Hematopoietic multipotent progenitor cell treated with erythropoietin and hydrocortisone succinate and interleukin-3 and kit ligand, for 17 days (in vitro differentiated cells): ENCODE measurements at places on chromosomes 7 and 10.

DNA sequence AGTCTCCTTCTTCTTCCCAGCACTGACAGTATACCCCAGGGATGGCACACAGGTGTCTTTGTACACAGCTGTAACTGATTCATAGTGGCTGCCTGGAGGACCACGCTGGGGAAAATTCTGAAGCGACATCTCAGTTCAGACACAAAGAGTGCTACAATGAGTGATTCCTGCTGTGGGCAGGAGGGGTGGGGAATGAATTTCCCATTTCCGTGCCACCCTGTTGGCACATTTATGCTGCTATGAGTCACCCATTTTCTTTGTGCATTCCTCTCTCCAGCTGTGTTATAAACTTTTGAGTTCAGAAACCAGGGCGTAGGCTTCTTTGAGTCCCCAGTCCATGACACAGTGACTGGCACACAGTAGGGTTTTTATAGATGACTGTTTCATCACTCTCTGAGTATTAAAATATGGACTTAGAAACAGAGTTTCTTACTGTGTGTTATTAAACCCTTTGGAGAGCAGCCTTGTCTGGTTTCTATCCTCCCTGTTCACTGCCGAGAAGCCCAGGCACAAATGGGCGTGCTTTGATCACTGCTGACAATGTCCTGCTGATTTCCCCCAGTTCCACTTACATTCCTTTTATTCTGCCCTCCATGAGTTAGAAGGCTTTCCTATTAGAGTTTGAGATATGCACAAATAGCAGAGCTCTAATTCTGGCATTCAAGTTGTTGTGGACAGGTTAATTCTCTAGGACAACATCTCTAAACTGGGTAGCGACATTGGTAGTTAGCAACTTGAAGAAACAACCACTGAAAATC lies 24.0 kb upstream of the NPS start:
- no peak for DNase-seq

DNA sequence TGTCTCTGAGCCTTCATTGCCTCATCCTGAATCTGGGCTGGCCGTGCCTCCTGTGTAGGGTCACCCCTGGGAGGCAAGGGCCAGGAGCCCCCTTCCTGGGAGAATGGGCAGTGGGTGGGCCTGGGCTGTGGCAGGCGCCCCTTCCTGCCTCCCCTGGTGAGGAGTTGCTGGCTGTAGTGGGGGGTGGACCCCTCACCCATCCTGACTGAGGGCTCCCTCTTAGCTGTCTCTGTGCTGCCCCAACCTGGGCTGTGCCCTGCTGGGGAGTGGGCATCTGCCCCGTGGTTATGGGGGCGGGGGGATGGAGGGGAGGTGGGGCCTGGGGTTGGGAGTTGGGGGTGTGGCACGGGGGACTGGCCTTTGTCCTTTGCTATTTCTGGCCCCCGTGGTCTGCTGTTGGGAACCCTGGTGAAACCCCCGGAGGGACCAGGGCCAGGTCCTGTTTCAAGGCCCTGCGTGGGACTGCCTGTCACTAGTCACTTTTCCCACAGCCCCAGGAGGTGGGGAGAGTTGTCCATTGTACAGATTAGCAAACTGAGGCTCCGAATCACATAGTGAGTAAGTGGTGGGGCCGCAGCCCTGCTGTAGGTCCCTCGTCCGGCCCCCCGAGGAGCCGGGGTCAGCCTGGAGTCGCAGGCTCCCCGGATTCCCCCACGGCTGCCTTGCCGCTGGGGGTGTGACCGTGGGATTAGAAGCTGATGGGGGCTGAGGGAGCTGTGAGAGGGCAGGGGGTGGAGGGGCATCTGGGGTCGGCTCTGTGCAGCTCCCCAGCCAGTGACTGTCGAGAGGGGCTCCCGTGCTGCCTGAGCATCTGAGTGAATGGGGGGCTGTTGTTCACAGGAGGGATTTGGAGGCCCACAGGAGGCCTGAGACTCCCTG lies 2.7 kb downstream of the TTYH3 start:
- DNase-seq: no peak

DNA sequence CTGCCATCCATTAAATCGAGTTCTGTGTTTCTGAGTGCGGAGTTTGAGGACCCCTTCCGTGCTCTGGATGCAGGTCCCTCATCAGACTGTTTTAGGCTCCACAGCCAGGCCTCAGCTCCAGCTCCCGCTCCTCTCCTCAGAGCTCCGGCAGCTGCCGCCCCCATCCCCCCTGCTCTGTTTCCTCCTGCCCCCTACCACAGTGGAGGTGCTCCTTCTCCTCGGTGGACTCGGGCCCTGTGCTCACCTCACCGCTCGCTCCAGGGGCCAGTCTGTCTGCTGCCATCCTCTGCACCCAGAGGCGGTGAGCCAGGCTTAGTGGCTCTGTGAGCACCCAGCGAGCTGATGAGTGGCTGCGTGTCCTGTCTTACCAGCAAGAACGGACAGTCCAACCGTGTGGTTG lies 21.4 kb upstream of the PRKAR1B start:
- DNase-seq: no peak

- no peak for DNase-seq
Observed at GRCh38 chr10:24438800-24439199, 229.9 kb downstream of the KIAA1217 start.

GRCh38 chr7:98868450-98868849 lies 1.4 kb downstream of the TMEM130 start:
- no peak for DNase-seq

- no peak for DNase-seq
Observed at GRCh38 chr7:33155811-33156210, 26.4 kb downstream of the BBS9 start.

- DNase-seq: no peak
Observed at GRCh38 chr7:48337012-48337621, 165.9 kb downstream of the ABCA13 start.

- no peak for DNase-seq
Observed at GRCh38 chr7:95357623-95358022, 33.3 kb upstream of the PON1 start.
